Fibroblast of the aortic adventitia (primary cell): ENCODE measurements at places on chromosomes 12 and 14. TPM values are rescaled to one million over a fixed set of nuclear protein-coding genes. Genes with fewer than 3 reads are reported as not detected.

Gene SERPINA5
- 0.09 TPM in 1 of 2 replicates, not detected in the other for total RNA-seq

Gene GSG1
- total RNA-seq = 0.45 and 1.6 TPM in 2 replicates

Gene AVPR1A
- total RNA-seq = 0.41 TPM in 1 of 2 replicates, not detected in the other

Gene ASB2
- 0.45 and 0.49 TPM in 2 replicates for total RNA-seq

Gene TAS2R9
- 0.09 TPM in 1 of 2 replicates, not detected in the other for total RNA-seq

Gene RILPL2
- 3.6 and 7.4 TPM in 2 replicates for total RNA-seq

Gene ASCL1
- total RNA-seq = not detected in 2 replicates

Gene PLCZ1
- 0.18 TPM in 1 of 2 replicates, not detected in the other for total RNA-seq

Gene BEST3
- not detected in 2 replicates for total RNA-seq

Gene AQP2
- not detected in 2 replicates for total RNA-seq

Gene TMEM132C
- not detected in 2 replicates for total RNA-seq

Gene SCARB1
- 3.4 and 11.3 TPM in 2 replicates for total RNA-seq

Gene HHIPL1
- 4.4 and 5.1 TPM in 2 replicates for total RNA-seq

Gene RHEBL1
- total RNA-seq = 0.25 and 0.54 TPM in 2 replicates

Gene SLCO1C1
- total RNA-seq = 0.09 and 0.25 TPM in 2 replicates

Gene SYT10
- total RNA-seq = not detected in 2 replicates

Gene KCNC2
- total RNA-seq = not detected in 2 replicates

Gene SOAT2
- total RNA-seq = 0.09 TPM in 1 of 2 replicates, not detected in the other

Gene RERG
- total RNA-seq = not detected in 2 replicates

Gene TMTC2
- 21.1 and 83.6 TPM in 2 replicates for total RNA-seq

Gene CLEC7A
- total RNA-seq = not detected in 2 replicates

Gene ELK3
- 18.6 and 75.0 TPM in 2 replicates for total RNA-seq

Gene KCNH5
- total RNA-seq = 0.36 TPM in 1 of 2 replicates, not detected in the other

Gene MSRB3
- total RNA-seq = 36.8 and 55.1 TPM in 2 replicates
